HCEC 1CT (cell line): ENCODE measurements at places on chromosomes 12 and 14.

GRCh38 chr14:39374851-39375250, 57.4 kb downstream of the FBXO33 start:
- DNase-seq, result peak; percentile 80

DNA sequence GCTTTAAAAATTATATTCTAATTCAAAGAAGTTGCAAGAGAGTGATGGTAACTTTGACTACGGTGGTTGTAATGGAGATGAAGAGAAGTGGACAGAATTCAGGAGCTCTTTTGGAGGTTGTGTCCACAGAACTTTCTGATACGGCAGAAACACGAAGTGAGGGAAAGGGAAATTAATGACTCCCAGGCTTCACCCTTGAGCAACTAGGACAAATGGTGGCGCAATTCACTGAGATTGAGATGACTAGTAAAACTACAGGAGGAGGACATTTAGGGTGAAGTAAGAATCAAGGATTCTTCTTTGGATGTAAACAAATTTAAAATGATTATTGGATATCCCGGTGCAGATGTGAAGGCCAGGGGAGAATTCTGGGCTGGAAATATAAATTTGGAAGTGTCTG, 212.6 kb downstream of the PTPRO start:
- no peak for DNase-seq

DNA sequence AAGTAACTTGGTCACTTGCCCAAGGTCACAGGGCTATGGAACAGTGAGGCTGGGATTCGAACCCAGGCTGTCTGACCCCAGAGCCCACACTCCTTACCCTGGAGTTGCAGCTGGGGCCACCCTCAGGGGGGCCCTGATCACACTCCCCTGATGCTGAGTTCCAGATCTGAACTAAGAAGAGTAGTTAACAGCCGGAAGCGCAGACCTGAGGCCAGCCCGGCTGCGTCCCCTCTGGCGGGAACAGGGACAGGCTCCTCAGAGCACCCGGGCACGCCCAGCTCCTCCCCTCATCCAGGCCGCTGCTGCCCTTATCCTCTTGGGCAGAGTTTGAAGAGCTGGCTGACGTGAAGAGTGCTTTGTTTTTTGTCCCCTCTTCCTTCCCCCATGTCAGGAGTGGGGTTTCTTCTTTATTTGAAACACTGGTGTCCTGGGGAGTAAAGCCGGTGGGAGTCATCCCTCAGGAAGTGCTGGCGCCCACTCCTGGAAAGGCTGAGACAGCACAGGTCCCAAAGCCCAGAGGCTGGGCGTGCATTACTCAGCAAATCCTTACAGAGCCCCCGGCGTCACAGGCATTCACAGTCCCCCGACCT, 8.7 kb downstream of the PHB2 start:
- peak; percentile 63 for DNase-seq

- no peak for DNase-seq
Measured at GRCh38 chr12:108218921-108219320, 89.8 kb downstream of the WSCD2 start.

DNA sequence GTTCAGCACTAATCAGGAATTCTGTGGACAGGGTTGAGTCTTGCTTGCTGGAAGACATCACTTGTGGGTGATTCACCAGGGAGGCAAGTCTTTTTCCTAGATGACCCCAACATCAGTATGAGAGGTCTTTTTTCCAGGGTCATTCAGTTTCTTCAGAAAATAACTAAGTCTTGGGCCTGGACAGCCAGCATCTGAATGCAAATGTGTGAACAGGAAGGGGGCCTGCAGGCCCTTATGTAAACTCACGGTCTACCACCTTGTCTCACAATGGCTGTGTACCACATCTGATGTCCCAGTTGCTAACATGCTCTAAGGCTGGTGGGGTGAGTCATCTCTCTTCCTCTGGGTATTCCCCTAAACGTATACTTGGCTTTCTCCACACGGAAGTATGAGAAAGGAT, 79.2 kb downstream of the HECTD4 start:
- peak; percentile 32 for DNase-seq

- DNase-seq, result no peak
Measured at GRCh38 chr14:24700511-24700910, 66.5 kb upstream of the GZMB start.

DNA sequence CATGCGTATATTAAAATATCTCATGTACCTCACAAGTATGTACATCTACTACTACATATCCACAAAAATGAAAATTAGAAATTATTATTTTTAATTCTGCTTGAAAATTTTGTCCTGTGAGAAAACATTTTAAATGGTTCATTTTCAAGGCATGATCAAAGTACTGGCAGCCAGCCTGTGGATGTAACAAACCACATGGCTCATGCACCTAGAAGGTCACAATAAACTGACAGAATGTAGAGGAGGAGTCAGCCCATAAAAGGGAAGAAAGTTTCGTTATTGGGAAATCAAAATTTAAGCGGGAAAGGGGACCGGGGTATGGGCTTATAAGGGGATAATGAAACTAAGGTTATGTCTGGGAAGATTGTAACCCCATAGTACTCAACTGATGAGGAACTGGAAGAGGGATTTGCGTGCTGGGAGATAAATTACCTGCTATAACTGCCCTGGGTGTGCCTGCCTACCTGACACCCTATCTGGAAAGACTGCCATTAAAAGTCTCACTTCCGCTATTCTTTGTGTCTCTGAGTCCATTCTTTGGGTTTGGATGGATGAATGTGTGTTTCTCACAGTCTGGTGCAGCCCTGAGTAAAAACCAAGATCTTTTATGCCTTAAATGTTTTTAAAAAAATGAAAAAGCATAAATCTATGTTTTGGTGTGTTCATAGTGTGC, 62.2 kb upstream of the PCED1B start:
- DNase-seq, result no peak

DNA sequence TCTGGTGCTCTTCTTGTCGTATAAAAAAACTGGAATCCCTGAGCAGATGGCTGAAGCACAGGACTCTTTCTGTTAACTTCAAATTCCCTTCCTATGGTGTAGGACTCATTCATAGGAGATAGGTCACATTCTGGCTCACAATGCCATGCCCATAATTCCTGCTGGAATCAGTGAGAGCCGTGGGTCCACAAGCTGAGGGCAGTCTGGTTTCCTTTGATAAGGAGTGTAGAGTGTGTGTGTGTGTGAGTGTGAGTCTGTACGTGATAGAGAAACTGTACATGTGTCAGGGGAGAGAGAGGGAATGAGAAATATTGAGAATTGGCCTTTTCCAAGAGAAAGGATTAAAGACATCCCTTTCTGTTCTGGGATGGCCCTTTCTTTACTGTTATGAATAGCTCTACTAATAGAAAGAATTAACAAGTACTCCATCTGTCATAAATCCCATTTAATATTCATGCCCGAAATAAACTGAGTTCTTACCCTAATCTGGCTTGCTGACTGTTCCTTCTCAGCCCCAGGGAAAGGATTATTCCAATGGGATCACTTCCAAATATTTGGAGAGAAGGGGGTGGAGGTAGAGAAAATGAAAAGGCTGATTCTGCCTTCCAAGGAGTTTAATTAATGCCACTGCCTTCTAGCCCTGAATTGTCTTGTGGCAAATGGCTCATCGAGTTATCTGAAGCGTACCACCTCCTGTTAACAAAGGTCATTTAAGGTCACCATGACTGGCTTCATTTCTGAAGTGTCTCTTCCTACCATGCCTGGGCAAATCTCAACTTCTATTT, 79.0 kb downstream of the TMX1 start:
- DNase-seq, result no peak

- DNase-seq, result no peak
Measured at GRCh38 chr12:69835081-69835480, 10.1 kb downstream of the MYRFL start.

GRCh38 chr14:22533057-22533704, 55.8 kb downstream of the DAD1 start:
- DNase-seq, result no peak

GRCh38 chr14:68965261-68965761, 13.8 kb downstream of the ACTN1 start:
- no peak for DNase-seq
